ENCODE measurements at places on chromosomes 7 and 10.
A peak's percentile ranks its signal among the peaks of the same experiment; 100 is the strongest.

- no peak for DNase-seq
Measured at GRCh38 chr7:34124765-34125164, 219.4 kb downstream of the BMPER start.

GRCh38 chr7:92622685-92623084, 32.5 kb upstream of the FAM133B start:
- DNase-seq, result no peak

- DNase-seq, result no peak
Measured at GRCh38 chr7:24939416-24939815, 40.6 kb downstream of the OSBPL3 start.

DNA sequence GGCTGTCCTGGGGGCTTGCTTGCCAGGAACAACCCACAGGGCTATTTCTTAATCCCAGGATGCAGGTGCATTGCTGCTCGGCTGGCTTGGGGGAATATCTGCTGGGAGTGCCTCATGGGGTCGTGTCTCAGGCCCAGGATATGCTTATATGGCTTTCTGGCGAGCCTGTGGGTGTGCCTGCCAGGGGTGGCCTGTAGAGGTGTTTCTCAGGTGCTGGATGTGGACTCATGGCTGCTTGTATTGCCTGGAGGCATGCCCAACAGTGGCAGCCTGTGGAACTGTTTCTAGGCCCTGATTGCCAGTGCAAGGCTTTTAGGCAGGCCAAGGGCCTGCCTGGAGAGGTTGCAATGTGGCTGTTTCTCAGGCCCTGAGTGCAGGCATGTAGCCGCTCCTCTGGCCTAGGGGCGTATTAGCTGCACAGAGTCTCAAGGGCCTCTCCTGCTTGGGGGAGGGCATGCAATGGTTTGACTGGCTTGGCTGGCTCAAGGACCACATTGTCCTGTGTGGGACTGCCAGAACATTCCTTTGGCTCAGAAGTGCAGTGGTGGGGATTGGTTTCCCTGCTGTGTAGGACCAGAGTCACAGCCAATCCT, 202.1 kb downstream of the ATRNL1 start:
- DNase-seq, result no peak

DNA sequence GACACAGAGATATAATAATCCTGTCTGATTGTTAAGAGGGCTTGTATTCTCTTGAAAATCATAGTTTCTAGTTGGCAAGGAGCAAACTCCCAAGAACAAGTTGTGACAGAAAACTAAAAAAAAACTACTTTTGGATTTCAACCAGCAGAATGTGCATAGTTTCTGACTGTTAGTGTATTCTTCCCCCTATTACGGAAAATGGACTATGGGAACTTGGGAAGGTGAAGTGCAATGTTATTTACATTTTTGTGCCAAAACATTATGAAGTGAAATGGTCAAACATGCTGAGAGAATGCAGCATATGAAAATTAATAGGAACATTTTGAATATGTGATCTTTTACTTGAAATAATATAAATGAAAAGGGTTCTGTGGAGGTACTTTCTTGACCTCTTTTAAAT, 660.8 kb downstream of the SUGCT start:
- DNase-seq, result no peak

GRCh38 chr7:90817846-90818245, 221.7 kb downstream of the CDK14 start:
- no peak for DNase-seq

DNA sequence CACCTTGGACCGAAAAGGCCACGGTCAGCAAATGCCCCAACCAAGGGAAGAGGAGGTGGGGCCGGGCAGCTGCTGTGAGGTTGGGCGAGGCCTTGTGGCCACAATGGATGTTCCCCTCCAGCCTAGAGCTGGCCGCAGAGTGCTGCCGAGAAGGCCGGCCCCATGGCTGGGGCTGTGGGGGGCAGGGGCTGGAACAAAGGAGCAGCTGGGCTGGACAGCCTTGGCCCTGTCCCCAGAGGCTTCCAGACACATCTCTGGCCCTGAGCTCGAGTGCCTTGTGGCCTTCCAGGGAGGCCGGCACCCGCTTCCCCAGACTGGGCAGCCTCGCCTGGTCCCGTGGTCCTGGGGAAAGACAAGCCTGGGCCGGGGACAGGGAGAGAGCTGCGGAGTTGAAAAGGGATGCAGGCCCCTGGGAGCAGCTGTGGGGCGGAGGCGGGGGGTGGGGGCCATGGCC, 88.0 kb downstream of the PDGFA start:
- DNase-seq, result no peak

GRCh38 chr10:26438534-26439341, 597 bp downstream of the APBB1IP start:
- peak; percentile 71 for DNase-seq

DNA sequence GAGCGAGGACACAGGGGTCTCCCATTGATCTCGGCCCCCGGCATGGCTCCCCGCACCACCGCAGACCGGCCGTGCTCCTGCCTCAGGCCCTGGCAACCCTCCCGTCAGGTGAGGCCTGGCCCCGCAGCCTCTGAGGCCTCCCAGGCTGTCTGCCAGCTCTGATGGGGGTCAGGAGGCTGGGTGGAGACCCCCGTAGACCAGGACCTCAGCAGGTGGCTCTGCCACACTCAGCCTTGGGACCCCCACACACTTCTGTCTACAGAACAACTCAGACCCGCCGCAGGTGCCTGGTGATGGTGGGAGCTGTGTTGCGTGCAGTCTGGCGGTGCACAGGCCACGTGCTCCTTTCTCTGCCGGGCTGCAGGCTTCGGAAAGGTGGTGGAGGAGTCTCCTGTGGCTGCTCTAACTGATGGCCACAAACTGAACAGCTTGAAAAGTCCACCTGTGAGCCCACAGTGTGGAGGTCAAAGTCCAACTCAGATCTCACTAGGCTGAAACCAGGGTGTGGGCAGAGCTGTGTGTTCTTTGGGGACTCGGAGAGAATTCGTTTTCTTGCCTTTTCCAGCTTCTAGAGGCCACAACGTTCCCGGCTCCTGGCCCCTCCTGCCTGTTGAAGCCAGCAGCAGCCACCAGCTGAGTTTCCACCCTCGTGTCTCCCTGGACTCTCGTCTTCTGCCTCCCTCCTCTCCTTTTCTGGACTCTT, 62.5 kb downstream of the PWWP2B start:
- DNase-seq, result peak; percentile 30

DNA sequence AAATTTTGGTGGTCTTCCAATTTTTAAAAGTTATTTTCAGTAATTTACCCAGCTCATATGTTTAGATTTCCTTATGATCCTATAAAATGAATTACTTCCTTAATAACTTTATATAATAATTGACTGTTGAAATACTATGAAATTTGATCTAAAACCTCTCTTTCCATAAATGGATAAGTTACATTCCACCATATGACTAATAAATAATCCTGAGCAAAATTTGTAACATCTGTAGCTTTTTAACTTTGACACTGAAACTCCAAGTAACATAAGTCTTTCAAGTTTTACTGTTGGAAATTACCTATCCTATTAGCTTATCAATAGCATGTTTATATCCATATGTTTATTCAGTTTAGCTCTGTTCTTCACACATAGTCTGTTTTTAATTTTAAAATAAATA, 85.3 kb downstream of the HECTD2 start:
- no peak for DNase-seq

DNA sequence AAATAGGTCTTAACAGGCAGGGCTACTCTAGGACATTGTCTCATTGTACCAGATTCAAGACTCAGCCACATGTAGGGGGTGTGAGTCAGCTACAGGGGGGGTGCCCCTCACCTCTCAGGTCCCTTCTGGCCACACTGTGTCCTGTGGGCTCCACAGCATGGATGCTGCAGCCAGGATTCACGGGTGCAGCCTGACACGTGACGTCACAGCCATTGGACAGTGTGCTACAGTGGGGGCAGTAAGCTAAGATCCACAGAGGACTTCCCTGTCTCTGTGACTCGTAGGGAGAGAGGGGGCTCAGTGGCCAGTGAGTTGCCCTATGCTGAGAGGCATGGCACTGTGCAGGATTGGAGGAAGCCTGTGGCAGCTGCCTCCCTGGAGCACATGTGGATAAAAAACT, 77.9 kb downstream of the TMEM178B start:
- no peak for DNase-seq

- DNase-seq, result no peak
Measured at GRCh38 chr7:69620063-69620462, 21.8 kb downstream of the AUTS2 start.

DNA sequence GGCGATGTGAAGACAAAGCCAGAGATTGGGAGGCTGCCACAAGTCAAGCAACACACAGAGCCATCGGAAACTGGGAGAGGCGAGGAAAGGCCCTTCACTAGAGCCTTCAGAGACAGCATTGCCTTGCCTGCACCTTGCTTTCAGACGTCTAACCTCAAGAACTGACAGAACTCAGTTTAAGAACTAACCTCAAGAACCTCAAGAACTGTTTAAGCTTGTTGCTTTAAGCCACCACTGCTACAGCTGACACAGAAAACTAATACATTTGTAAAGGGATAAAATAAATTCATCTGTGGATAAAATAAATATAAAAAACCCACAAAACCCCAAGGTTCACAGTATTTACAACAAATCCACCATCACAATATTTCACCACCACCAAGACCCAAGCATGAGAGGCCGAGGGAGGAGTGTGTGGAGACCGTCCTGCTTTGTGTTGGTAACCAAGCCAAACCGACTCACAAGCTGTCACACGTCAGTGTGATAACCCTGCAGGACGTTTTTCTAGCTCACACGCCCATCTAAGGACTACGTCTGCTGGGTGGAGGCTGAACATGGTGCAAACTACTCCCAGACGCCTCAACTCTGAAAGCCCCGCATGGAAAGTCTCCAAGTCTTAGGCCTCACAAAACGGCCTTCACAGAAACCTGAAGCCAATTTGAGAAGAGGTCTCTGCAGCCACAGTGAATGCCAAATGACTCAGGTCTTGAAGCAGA, 116.8 kb downstream of the ABLIM1 start:
- DNase-seq, result peak; percentile 71

- no peak for DNase-seq
Measured at GRCh38 chr10:68633816-68634466, 73.8 kb downstream of the TET1 start.

DNA sequence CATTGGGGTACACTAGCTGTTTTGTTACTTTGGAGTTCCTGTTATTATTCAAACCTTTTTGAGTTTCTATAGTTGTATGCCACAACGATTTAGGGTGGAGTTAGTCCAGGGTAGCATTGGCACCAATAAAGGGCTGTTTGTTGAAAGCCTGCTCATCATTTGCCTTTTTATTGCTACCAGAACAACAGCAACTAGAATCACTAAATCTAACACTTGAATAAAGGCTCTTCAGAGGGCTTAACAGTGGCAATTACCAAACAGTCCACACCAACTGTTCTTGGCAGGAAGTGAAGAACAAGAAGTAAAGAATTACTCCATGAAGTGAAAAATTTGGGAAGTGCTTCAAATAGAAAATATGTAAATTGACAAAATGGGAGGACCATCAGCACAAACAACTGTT, 621.4 kb downstream of the PHTF2 start:
- DNase-seq, result no peak

DNA sequence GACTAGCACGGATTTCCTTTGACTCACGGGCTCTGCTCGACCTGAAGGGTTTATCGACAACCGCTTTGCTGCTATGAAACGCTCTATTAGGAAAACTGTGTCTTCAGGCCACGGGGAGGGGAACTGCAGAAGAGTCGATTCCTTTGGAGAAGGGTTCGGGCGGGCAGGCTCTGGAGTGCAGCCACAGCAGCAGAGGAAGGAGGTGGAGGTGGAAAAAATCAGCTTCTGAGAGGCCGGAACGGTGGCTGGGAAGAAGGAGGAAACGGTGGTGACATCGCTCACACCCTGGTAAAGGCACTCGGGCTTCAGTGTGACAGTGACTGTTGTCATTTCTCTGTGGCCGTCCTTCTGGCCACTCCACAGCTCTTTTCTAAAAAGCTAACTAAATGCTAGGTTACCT, 64.6 kb upstream of the MGMT start:
- DNase-seq, result no peak

GRCh38 chr7:116188-116981, 76.0 kb upstream of the FAM20C start:
- DNase-seq, result no peak

- DNase-seq, result no peak
Measured at GRCh38 chr7:84195295-84196060, 889 bp upstream of the SEMA3A start.

DNA sequence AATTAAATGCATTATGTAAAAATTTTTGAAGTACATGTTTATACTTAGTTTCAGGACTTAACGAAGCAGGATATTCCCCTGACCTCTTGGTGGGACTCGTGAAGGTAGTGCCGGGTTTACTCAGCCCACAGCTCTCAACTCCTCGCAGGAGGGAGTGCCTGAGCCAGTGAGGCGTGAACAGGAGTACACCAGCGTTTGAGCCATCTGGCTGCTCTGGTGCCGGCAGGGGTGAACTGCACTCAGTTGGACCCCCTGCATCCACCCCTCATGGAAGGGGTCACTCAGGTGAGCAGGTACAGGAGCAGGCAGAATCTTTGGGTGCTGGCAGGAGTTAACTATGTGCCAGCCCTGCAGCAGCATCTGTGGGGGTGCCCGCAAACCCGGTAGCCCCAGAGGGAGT, 625.1 kb upstream of the PCDH15 start:
- no peak for DNase-seq

DNA sequence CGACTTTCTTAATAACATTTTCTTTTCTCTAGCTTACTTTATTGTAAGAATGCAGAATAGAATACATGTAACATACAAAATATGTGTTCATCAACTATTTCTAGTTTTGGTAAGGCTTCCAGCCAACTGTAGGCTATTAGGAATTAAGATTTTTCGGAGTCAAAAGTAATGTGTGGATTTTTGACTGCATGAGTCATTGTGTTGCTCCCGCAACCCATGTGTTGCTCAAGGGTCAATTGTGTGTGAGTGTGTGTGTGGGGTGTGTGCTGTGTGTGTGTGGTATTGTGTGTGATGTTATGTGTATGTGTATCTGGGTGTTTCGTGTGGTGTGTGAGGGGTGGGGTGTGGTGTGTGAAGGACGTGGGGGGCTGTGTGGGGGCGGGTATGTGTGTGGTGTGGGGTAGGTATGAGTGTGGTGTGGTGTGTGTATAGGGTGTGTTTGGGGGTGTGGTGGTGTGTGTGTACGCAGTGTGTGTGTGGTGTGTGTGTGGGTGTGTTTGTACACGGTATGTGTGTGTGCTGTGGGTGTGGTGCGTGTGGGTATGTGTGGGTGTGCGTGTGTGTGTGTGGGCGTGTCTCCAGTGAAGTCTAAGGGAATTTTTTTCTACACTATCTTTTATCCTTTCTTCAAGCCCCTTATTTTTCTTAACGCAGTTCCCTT, 60.5 kb downstream of the RSU1 start:
- DNase-seq, result no peak

- DNase-seq, result no peak
Measured at GRCh38 chr7:107644309-107644974, 16.2 kb upstream of the SLC26A4 start.

DNA sequence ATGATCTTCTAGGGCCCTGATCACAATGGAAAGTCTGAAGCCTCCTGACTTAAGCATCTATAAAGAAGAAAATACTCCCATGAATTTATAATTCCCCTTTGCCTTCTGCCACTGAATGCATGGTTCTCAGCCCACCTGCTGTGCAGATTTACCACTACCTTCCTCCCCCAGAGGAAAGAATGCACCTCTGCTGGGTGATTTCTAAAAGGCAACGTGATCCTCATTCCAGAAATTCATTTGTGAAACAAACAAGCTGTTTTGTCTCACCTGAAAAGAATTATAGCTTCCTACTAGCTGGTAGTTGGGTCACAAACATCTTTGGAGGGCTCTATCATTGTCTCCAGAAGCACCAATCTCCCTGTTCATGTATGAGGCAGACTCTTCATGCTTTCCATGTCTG, 320.2 kb downstream of the CDC14C start:
- DNase-seq, result no peak
